ENCODE measurements at places on chromosomes 7 and 10. TPM values are rescaled to one million over a fixed set of nuclear protein-coding genes. Genes with fewer than 3 reads are reported as not detected.
A peak's percentile ranks its signal among the peaks of the same experiment; 100 is the strongest.

- no peak for DNase-seq
- no peaks in the 10 kb centered on the region for H3K4me1 ChIP-seq
- H3K27ac ChIP-seq, result no peak overlapping the region
- peaks cover 57% of the 10 kb centered on the region for H3K27me3 ChIP-seq
- H3K4me3 ChIP-seq, result no peak overlapping the region
These were observed 97.5 kb upstream of the PAX2 start for GRCh38 chr10:100647928-100648327.

The FFAR4 gene
- total RNA-seq, result not detected

The SPDYE9 gene
- not detected for total RNA-seq

GRCh38 chr7:46854958-46855473 lies 726.9 kb downstream of the TNS3 start:
- no peaks in the 10 kb centered on the region for H3K4me1 ChIP-seq
- no peak overlapping the region for H3K4me3 ChIP-seq
- DNase-seq, result no peak
- no peaks in the 10 kb centered on the region for H3K27me3 ChIP-seq

DNA sequence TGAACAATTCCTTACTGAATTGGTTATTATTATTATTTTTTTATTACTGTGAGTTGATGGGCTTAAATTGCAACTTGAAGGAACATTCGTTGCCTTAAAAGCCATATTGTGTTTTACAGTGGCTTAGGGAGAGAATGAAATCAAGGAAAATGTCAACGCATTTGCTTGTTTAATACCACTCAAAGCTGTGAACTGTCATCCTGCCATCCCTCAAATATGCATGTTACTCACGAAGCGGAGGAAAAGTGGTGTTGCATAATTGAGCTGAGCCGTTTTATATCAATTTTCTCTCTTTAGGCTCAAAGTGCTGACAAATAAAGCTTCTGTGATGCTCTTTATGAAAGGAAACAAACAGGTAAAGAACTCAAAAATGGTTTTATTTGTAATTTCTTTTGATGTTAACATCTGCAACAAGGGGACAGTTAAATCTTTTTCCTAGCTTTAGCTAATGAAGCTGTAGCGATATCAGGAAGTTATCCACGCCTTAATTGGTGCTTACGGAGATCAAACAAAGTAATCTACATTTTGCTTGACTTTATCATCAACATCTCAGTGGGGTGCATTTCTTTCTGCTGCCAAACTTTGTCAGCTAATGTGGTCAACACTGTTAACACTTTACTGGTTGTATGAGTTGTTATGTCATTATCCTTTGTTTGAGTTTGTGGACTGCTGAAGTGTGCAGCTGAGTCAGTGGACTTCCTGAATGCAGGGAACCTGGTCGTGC lies 33.1 kb downstream of the GLRX3 start:
- no peaks in the 10 kb centered on the region for H3K27me3 ChIP-seq
- DNase-seq, result no peak
- no peak overlapping the region for H3K27ac ChIP-seq

The KLF14 gene
- total RNA-seq, result not detected

DNA sequence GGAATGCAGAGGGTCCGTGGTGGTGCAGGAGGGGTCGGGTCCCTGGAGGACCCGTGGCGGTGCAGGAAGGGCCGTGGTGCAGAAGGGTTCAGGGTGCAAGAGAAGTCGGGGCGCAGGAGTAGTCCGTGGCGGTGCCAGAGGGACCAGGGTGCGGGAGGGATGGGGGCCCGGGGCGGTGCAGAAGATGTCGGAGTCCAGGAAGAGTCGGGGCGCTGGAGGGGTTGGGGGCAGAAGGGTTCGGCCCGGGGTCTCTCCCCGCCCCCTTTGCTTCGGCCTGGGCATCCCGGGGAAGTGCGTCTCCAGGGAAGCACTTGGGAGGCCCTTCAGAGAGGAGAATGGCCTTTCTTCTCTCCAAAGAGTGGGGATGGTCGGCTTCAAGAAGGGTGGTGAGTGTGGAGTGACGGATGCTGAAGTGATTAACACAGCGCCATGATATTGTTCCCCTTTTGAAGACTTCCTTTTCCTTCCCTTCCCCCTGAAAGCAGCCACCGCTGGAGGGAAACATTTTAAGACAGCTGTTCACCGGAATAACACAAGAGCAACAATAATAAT lies 997 bp downstream of the WDR37 start:
- no peaks in the 10 kb centered on the region for H3K27me3 ChIP-seq
- no peak for DNase-seq
- peak overlapping the region; percentile 98 for H3K4me3 ChIP-seq
- H3K27ac ChIP-seq, result peak overlapping the region; percentile 69
- H3K4me1 ChIP-seq, result peaks cover 50% of the 10 kb centered on the region

- H3K4me3 ChIP-seq, result no peak overlapping the region
- no peak overlapping the region for H3K27ac ChIP-seq
- H3K36me3 ChIP-seq, result no peaks in the 10 kb centered on the region
- DNase-seq, result no peak
- H3K4me1 ChIP-seq, result no peaks in the 10 kb centered on the region
These were observed 60.4 kb downstream of the VIPR2 start for GRCh38 chr7:159084069-159084801.

GRCh38 chr10:3398825-3399646 lies 226.5 kb upstream of the PITRM1 start:
- no peaks in the 10 kb centered on the region for H3K27me3 ChIP-seq
- no peaks in the 10 kb centered on the region for H3K4me1 ChIP-seq
- no peak overlapping the region for H3K4me3 ChIP-seq
- no peak for DNase-seq
- H3K27ac ChIP-seq, result no peak overlapping the region

GRCh38 chr7:12815871-12816270 lies 128.4 kb downstream of the ARL4A start:
- no peak overlapping the region for H3K27ac ChIP-seq
- H3K4me3 ChIP-seq, result no peak overlapping the region
- no peak for DNase-seq
- no peaks in the 10 kb centered on the region for H3K36me3 ChIP-seq

GRCh38 chr7:122719010-122719578 lies 16.4 kb upstream of the RNF148 start:
- H3K36me3 ChIP-seq, result no peaks in the 10 kb centered on the region
- DNase-seq, result no peak
- no peak overlapping the region for H3K4me3 ChIP-seq
- H3K27ac ChIP-seq, result no peak overlapping the region
- H3K27me3 ChIP-seq, result no peaks in the 10 kb centered on the region

DNA sequence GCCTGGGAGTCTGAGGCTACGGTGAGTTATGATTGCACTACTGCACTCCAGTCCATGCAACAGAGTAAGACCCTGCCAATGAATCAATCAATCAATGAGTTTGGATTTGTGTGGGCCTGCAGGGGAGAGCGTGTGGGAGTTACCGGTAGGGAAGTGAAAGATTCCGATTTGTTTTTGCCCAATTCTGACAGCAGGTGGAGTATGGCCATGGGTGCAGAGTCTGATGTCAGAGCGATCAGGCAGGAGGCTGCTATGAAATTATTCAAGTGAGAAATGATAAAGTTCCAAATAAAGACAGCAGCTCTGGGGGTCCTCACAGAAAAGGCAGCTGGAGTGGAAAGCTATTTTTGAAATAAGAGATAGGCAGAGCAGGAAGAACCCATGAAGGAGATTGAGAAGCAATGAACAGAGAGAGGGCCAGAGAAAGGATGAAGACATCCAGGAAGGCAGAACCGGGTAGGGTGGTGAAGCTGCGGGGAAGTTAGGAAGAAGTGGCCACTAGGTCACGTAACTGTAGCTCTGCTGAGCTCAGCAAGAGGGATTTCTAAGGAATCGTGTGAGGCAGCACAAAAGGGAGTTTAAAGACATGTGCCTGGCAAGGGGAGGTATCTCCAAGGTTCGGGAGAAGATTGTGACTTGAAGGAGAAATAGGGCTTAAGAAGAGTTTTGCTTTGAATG lies 93.7 kb upstream of the NMT2 start:
- no peaks in the 10 kb centered on the region for H3K4me1 ChIP-seq
- no peak overlapping the region for H3K4me3 ChIP-seq
- no peak for DNase-seq

The CHCHD2 gene
- total RNA-seq, result 252 TPM

- DNase-seq, result no peak
- no peaks in the 10 kb centered on the region for H3K27me3 ChIP-seq
- H3K4me1 ChIP-seq, result no peaks in the 10 kb centered on the region
- H3K27ac ChIP-seq, result no peak overlapping the region
These were observed 339.5 kb downstream of the ELMO1 start for GRCh38 chr7:37109016-37109683.

The PLAU gene
- not detected for total RNA-seq

DNA sequence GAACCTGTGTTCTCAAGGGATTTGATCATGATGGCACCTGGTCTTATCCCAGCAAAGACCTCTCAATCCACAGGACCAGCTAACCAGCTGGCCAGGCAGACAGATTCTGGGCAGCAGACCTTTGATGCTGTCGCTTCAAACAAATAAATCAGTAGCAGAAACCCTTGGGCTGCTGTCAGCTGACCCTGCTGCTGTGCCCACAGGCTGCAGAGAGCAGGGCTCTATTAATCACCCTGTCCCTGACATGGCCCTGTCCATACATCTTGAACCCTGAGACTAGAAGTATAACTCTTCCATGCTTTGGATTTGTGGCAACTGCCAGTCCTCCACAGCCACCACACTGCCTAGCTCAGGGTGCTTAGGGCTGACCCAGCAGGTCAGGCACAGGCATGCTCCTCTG lies 244.1 kb upstream of the PODXL start:
- H3K36me3 ChIP-seq, result no peaks in the 10 kb centered on the region
- H3K27me3 ChIP-seq, result no peaks in the 10 kb centered on the region
- no peak overlapping the region for H3K4me3 ChIP-seq
- H3K27ac ChIP-seq, result no peak overlapping the region
- H3K4me1 ChIP-seq, result no peaks in the 10 kb centered on the region

DNA sequence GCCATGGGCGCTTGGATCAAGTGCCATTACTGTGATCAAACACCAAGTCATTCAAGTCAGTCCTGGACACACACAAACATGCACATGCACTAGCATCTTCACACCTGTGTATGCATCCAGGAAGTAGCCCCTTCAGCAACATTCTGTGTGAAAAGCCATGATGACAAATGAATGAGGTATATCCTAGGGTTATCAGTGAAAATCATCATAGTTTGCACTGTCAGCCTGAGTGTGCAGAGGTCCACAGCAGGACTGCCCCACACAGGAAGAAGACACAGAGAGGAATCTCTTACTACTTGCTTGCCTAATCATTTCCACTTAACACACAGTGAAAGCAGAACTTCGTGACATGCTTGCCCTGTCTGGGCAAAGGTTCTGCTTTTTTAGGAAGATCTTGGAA lies 184.0 kb upstream of the ADO start:
- H3K4me3 ChIP-seq, result no peak overlapping the region
- peak; percentile 29 for DNase-seq
- peaks cover 4% of the 10 kb centered on the region for H3K4me1 ChIP-seq
- no peaks in the 10 kb centered on the region for H3K27me3 ChIP-seq
- no peaks in the 10 kb centered on the region for H3K36me3 ChIP-seq

GRCh38 chr7:155809332-155809946 lies 2.8 kb downstream of the SHH start:
- no peak overlapping the region for H3K27ac ChIP-seq
- no peak for DNase-seq
- no peaks in the 10 kb centered on the region for H3K36me3 ChIP-seq
- no peak overlapping the region for H3K4me3 ChIP-seq
- H3K4me1 ChIP-seq, result peaks cover 36% of the 10 kb centered on the region

GRCh38 chr7:117445206-117445605 lies 17.9 kb upstream of the ASZ1 start:
- H3K4me1 ChIP-seq, result no peaks in the 10 kb centered on the region
- no peak for DNase-seq
- H3K4me3 ChIP-seq, result no peak overlapping the region
- H3K36me3 ChIP-seq, result no peaks in the 10 kb centered on the region
- H3K27me3 ChIP-seq, result no peaks in the 10 kb centered on the region

DNA sequence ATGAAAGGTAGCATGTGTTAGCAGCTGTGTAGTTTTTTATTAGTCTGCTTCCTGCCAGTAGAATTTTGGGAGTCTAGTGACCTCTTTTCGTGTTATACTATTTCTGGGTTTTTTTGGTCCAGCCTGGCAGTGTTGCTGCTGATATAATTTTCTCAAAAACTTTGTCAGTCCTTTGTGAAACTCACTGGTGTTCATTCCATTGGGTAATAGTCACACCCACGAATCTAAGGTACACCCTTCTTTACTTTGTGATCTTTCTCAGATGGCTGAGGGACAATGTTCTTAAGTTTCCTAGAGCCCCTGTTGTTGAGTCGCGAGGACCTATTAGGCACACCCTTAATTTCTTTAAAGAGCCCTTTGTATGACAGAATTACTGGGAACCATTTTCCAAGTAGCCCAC lies 52.3 kb downstream of the TPST1 start:
- H3K27ac ChIP-seq, result no peak overlapping the region
- no peaks in the 10 kb centered on the region for H3K4me1 ChIP-seq
- no peak for DNase-seq
- no peaks in the 10 kb centered on the region for H3K36me3 ChIP-seq

DNA sequence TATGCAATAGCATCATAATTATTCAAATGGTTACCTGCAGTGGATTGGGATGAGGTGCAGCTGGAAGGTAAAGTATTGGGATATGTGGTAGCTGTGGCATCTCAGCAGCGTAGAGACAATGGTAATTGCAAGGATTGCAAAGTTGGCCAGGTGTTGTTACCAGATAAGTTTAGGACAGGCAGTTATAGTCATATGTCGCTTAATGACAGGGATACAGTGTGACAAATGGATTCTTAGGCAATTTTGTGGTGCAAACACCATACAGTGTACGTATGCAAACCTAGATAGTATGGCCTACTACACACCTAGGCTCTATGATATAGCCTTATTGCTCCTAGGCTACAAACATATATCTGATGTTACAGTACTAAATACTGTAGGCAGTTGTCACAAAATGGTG lies 163.5 kb upstream of the LYZL2 start:
- H3K4me3 ChIP-seq, result no peak overlapping the region
- no peak overlapping the region for H3K27ac ChIP-seq
- H3K27me3 ChIP-seq, result no peaks in the 10 kb centered on the region

The GIMAP5 gene
- total RNA-seq, result 31.3 TPM

The ANKMY2 gene
- 5.1 TPM for total RNA-seq

DNA sequence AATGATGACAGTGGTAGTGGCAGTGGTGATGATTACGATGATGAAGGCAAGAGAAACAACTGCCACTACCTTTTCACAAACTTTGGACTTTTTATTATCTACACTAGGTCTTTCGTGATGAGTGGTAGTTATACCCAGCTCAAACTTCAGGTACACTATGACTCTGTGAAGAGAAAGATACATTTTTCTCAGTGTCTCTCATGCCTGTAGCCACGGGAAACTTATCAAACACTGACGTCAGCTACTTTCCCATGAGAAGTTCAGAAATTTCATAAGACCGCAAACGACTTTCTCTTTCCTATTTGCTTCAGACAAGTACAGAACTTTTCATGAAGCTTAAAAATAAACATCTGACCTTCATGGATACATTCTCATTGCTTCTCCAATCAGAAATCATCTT lies 57.0 kb downstream of the CALD1 start:
- H3K36me3 ChIP-seq, result no peaks in the 10 kb centered on the region
- no peak for DNase-seq
- H3K4me1 ChIP-seq, result no peaks in the 10 kb centered on the region
- no peak overlapping the region for H3K4me3 ChIP-seq
- no peak overlapping the region for H3K27ac ChIP-seq

GRCh38 chr10:59383908-59384307 lies 21.6 kb upstream of the FAM13C start:
- DNase-seq, result no peak
- no peak overlapping the region for H3K4me3 ChIP-seq
- H3K4me1 ChIP-seq, result no peaks in the 10 kb centered on the region
- H3K36me3 ChIP-seq, result no peaks in the 10 kb centered on the region

The MINPP1 gene
- total RNA-seq, result 0.69 TPM
